ENCODE measurements at places on chromosomes 1 and 21.
A peak's percentile ranks its signal among the peaks of the same experiment; 100 is the strongest.

DNA sequence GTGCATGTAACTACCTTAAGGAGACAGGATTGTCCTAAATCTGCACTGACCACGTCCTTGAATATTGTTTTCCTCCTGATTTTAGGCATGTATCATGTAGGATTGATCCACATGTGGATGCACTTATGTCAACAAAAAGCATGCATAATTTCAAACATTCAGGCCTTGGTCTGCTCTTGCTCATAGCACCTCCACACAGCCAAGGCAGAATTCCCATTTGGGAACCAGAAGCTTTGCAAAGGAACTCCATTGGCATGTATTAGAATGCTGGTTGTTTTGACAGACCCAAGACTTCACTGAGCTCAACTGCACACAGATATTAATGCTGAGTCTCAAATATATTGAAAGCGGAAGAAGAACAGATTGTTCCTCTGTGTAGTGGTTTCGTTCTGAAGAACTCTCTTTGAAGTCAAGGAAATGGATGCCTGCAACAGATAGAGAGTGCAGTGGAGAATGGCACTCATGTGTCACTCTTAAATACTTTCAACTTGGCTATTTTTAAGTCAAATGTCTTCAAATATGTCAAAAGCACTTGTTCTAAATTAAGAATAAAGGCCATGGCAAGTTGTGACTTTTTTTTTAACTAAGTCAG is 387.6 kb downstream of the LTN1 start:
- DNase-seq, result no peak

- no peak for DNase-seq
Measured at GRCh38 chr1:7960165-7960564, 1.3 kb upstream of the PARK7 start.

DNA sequence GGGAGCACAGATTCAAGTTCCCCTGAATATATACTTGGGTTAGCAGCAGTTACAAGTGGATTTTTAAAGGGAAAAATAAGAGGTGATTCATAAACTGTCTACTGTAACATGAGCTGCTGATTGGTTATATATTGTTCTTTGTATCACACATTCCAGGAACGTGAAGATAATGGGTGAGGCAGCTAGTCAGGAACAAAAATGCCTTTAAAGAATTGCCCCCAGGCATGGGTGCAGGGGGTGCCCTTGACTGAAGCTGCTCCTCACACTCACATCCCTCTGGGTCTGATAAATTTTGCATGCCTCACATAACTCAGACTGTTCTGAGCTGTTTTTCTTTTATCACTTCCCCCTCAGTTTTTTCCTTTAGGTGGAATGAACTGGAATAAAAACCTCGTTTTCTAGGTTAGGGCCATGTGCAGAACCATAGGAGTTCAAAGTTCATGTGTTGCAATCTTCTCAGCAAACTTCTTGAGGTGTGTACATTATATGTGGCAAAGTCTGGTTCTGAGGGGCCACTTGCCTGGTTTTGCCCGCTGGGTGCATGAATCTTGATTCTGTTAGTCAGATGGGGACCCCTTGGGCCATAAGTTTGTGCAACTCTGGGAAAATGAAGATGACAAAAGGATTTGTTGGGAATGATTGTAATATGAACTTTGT is 21.1 kb downstream of the TBX19 start:
- DNase-seq, result peak; percentile 32

DNA sequence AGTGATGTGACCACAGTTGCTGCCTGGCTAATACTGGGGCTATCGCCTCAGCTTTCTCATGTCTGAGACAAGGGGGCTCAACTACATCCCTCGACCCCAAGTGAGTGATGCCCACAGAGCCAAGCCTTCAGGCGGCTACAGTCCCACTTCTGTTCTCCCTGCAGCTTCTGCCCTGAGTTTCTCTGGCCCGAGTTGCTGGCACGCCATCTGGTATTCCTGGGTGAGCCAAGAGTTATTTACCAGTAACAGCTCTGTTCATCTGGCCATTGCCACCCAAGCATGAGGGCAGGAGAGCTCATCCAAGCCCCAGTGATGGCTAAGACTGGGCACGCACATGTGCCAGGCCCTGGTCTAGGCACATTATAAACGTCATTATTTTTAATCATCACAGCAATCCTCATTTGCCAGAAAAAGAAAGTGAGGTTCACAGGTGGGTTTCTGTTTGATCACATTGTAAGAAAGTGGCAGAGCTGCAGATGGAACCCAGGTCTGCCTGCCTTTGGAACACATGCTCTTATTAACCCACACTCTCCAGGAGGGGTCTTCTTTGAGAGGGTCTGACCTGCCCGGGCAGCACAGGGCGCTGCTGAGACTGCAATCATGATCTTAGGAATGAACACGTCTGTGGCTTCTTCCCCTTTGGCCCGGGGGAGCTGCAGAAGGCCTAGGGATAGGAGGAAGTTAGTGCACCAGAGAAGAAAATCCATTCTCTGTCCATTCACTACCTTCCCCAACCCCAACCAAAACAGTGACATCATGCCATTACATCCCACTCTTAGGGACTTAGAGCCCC is 27.5 kb downstream of the KCND3 start:
- no peak for DNase-seq

GRCh38 chr21:44931501-44932407 is 8.1 kb upstream of the SLX9 start:
- no peak for DNase-seq
